ENCODE measurements at places on chromosomes 4 and X. TPM values are rescaled to one million over a fixed set of nuclear protein-coding genes. Genes with fewer than 3 reads are reported as not detected.

ANXA3 gene
- total RNA-seq, result 30.4 TPM

SMIM20 gene
- total RNA-seq, result 22.5 TPM

FGFR3 gene
- total RNA-seq, result 1.0 TPM

RPA4 gene
- total RNA-seq, result 1.9 TPM

GIMD1 gene
- not detected for total RNA-seq

ACE2 gene
- total RNA-seq, result not detected

GRCh38 chr4:123346330-123346940, 50.2 kb upstream of the SPRY1 start:
- no peak for DNase-seq

- no peak for DNase-seq
These were observed 99.0 kb upstream of the DCAF12L2 start for GRCh38 chrX:126265116-126265515.

- DNase-seq, result no peak
These were observed 18.4 kb downstream of the IQSEC2 start for GRCh38 chrX:53262918-53263394.

DNA sequence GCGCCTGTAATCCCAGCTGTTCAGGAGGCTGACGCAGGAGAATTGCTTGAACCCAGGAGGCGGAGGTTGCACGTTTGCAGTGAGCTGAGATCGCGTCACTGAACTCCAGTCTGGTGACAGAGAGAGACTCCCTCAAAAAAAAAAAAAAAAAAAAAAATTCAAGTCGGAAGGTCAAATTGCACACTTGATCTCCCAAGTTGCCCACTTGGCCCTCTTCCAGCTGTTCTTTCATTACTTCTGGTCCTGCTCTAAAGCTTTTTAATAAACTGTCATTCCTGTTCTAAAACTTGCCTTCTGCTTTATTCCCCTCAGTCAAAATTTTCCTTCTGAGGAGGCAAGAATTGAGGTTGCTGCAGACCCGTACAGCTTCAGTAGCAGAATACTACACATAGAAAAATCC, 2358.0 kb downstream of the ARAP2 start:
- DNase-seq, result no peak
